ENCODE measurements at places on chromosomes 6 and 20.

GRCh38 chr6:2197984-2198383 lies 47.4 kb downstream of the GMDS start:
- no peak for DNase-seq

DNA sequence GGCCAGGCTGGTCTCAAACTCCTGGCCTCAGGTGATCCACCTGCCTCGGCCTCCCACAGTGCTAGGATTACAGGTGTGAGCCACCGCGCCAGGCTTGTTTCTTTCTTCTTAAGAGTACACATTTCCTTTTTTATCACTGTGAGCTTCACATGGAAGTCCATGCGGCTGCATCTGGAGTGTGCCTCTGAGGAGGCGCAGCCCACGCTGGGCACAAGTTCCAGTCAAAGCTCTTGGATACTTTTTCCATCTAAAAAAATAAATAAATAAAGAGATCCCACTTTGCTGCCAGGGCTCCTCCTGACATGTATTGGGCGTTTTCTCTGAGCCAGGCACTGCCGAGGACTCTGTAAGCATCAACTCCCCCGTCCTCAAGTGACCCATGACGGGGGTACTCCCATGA lies 123.0 kb downstream of the PREX1 start:
- no peak for DNase-seq

DNA sequence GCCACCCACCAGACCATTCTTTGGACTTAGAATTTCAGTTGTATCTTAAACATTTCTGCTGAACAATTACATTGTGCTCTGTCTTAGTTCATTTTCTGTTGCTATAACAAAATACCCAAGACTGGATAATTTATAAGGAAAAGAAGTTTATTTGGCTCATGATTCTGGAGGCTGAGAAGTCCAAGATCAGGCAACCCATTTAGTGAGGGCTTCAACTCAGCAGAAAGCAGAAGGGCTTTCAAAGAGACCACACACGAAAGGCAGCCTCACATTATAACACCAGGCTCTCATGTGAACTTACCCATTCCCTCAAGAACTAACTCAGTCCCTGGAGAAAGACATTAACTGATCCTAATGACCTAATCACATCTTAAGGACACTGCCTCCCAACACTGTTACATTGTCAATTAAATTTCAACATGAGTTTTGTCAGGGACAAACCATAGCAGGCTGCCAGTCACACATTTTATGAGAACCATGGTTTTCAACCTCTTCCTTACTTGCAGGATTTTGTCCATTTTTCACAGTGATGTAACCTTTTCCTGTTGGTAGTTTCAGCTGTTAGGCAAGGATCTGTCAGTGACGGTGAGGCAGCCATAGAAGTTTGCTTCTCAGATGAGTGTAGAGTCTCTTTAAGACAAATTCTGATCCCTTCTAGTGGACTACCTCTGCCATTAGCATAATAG lies 399.6 kb upstream of the SOX4 start:
- DNase-seq = no peak

GRCh38 chr6:158213925-158214674 lies 46.0 kb downstream of the GTF2H5 start:
- no peak for DNase-seq

GRCh38 chr6:81253821-81254220 lies 498.7 kb downstream of the TENT5A start:
- DNase-seq = no peak

DNA sequence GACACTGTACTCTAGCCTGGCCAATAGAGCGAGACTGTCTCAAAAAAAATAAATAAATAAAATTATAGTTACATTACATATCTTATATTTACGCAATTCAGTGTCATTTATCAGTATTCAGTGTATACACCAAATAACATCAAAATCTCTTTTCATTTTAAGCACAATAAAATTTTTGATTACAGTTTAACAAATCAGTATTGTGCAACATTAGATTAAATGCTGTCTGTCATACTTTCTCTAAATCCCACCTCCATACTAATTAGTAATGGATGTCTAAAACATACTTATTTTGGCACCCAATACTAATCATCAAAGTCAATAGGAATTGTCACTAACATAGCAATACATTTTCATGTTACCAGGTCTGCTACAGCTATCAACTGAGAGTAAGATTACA lies 27.4 kb downstream of the IBTK start:
- DNase-seq = no peak

- DNase-seq = no peak
These were observed 3.8 kb downstream of the TSHZ2 start for GRCh38 chr20:52975803-52976531.

DNA sequence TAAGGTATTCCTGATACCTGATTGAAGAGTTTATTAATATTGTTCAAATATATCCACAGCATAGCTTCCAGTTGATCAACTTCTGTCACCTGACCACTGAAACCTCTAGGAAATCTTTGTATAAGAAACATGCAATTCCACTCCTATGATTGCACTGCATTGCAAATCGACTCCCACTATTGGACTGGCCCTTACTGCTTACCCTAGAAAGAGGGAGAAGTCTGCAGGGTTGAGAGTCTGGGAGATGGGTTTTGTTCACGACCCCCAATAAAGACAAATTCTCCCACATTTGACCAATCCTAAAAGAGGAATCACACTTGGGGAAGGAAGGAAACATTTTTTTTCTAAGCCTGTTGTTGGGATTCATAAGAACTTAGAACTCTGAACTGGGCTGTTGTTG lies 43.7 kb downstream of the TNFRSF21 start:
- DNase-seq = no peak

GRCh38 chr20:35883336-35883777 lies 70.9 kb downstream of the SCAND1 start:
- DNase-seq = no peak

- no peak for DNase-seq
These were observed 10.5 kb upstream of the ZNF334 start for GRCh38 chr20:46523696-46524328.

DNA sequence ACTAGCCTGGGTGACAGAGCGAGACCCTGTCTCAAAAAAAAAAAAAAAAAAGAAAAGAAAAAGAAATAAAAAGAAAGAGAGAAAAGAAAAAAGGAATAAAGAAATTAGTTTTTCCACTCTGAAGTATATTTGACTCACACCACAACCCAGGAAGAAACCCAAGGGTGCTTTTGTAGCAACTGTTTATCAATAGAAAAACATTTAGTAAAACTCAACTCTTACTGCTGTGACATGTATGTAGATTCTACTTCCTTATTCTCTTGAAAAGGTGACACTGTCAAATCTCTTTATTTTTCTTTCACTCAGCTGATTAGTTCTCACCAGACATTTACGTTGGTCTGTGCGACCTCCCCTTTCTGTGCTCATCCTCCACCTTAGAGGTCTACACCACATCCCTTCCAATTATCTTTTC lies 99.9 kb upstream of the SHLD1 start:
- no peak for DNase-seq

DNA sequence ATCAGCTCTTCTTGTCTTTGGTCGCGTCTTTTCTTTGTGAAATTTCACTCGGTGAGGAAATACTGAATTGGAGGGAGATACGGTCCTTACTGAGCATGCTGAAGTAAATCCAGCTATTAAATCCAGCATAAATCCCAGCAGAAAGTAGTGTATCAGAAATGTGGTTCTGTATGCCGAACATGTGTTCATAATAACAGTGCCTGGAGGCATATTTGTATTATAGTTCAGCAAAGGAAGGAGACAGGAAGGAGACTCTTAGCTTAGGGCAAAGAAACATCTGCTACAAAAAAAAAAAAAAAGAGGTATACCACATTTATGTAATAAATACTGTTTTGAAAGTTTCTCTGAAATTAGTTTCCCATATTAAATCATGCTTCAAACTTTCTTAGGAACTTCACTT lies 211.8 kb downstream of the PLCB4 start:
- no peak for DNase-seq

- no peak for DNase-seq
These were observed 11.1 kb upstream of the ELOVL2 start for GRCh38 chr6:11055127-11055627.

GRCh38 chr20:19729672-19730071 lies 28.4 kb upstream of the RIN2 start:
- no peak for DNase-seq

DNA sequence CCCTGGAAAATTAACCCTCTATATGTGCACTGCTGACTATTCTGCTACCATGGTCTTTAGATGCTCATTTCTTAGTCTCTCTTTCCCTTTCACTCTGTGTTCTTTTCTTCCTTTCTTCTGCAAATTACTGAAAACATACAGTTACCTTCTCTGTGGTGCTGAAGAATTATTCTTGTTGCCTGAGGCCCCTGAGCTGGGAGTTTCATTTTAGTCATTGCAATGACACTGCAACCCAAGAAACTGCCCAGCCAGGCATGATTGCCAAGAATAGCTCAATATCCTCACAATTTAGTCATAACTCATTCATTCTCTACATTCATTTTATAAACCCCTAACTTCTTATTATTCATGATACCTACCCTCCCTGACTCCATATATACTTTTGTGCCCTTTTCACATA lies 245.8 kb upstream of the RAB32 start:
- no peak for DNase-seq

DNA sequence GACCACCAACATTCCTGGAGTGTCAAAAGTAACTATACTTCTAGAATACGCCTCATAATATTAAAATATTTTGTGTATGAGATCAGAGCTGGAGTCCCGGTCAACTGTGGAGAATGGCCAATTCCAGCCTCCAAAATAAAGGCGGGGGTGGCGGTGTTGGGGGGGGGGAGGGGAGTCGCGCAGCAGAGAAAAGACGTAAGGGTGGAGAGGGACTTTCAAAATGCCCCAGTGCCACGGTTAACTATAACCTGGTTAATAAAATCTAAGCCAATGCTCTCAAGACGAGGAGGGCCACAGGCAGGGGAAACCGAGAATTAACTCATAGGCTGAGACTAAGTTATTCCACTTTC lies 1.3 kb downstream of the NUP153 start:
- DNase-seq = no peak

GRCh38 chr20:63403403-63404105 lies 42.4 kb upstream of the CHRNA4 start:
- DNase-seq = no peak

DNA sequence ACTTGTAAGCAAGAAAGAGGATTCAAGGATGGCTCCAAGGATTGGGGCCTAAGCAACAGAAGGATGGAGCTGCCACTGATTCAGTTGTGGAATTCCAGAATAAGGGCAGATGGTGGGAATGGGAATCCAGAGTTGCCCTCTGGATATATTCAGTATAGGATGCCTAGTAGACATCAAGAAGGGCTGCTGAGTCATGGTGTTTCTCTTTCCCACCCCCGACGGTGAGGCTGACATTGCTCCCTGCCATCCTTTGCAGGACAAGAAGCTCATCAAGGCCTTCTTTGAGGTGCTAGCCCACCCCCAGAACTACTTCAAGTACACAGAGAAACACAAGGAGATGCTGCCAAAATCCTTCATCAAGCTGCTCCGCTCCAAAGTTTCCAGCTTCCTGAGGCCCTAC lies 11.2 kb upstream of the ZNF76 start:
- DNase-seq = no peak

DNA sequence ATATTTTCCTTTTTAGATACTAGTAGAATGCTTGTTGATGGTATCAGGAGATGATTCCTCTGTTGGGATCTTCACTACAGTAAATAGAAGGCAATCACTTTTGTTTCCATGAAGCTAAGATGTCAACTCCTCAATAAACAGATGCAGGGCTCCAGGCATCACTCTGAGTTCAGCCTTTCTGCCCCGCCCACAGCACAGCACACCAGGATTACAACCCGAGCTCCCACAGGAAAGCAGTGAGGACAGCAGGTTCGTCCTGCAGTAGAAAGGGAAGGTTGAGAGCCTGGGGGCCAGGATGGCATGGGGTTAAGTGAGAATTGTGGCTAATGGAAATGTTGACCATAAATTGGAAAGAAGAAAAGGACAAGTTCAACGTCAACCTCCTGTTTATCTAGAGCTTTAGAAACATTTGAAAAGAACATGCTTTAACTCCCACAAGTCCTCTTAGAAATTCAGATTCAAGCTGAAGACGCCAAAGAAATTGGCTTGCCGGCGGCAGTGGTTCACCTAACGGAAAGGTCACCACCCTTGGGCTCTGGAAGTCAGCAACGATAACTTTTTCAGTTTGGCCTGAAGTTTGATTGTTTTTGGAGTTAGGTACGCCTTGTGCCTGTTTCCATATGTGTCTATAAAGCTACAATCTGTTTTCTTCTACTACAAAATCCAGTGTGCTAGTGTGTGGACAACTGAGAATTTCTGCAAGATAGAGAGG lies 144.4 kb upstream of the PDE10A start:
- no peak for DNase-seq

DNA sequence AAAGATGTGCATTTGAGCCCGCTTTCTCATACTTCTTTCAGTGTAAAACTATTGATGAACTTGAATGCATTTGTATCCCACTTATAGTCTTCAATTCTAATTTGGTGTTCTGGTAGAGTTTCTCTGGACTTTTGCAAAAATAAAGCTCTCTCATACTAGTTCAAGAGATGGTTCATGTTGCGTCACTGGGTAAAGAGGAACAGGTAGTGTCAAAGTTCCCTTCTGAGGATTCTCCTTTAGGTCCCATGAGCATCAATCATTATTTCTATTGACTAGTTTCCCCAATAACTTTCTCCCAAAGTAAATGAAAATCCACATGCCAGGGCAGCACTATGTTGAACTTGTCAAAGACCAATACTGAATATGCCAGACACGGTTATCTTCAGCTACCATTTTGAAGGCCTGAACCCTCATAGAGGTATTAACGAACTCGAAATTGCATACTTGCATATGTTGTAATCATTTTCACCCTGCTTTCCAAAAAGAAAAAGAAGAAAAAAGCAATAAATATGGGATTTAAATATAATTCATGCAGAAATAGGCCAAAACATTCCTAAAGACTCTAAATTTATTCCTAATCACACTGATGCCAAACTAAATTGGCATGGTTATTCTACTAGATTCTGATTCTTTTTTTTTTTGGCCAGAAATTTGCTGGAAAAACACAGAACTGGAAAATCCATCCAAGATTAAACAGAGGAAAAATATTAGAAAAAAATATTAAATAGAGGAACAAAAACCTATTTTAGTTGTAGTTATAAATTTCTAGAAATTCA lies 84.5 kb downstream of the SGK1 start:
- DNase-seq = no peak

GRCh38 chr6:80566361-80566760 lies 459.9 kb downstream of the BCKDHB start:
- no peak for DNase-seq

- DNase-seq = no peak
These were observed 206.6 kb upstream of the PREP start for GRCh38 chr6:105609375-105609991.

- no peak for DNase-seq
These were observed 78.8 kb upstream of the ARID1B start for GRCh38 chr6:156698239-156699016.

DNA sequence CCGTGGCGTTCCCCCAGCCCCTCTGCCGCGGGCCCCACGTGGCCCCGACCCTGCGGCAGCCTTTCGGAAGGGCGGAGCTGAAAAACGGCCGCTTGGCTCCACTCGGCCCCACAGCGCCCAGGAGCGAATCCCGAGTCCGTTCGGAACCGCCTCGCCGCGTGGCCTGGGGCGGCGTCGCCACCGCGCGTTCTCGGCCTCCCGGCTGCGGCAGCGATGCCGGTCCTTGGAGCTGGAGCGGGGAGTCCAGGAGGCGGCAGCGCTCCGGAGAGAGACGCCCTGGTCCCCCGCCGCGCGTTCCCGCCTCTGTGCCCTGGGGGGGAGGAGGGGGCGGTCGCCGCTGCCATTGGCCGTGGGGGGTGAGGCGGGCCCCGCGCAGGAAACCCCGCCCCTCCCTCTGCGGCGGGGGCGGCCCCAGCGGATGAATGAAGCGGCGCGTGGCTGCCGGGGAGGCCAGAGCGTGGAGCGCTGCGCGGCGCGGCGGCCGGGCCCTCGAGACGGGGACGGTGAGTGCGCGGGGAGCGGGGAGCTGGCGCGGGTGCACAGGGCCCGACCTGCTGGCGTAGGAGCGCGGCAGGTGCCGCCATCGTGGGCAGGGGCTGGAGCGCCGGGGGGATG lies at the start of gene SLCO4A1:
Gene SLCO4A1, plus strand, starts transcription at position 453 of the 615 bp plus-strand sequence. CDS start 13,952 bp downstream, outside the sequence.
- peak; percentile 65 for DNase-seq
